GM23248 (cell line): ENCODE measurements at places on chromosomes 4 and X. TPM values are rescaled to one million over a fixed set of nuclear protein-coding genes. Genes with fewer than 3 reads are reported as not detected.
A peak's percentile ranks its signal among the peaks of the same experiment; 100 is the strongest.

Gene LUZP4
- total RNA-seq, result not detected in 2 replicates

Gene ZNF157
- total RNA-seq, result not detected in 2 replicates

Gene STPG2
- 0.32 TPM in 1 of 2 replicates, not detected in the other for total RNA-seq

Gene VSIG1
- not detected in 2 replicates for total RNA-seq

Gene POU4F2
- total RNA-seq, result not detected in 2 replicates

Gene PITX2
- total RNA-seq, result 4.3 and 5.8 TPM in 2 replicates

Gene DGKK
- not detected in 2 replicates for total RNA-seq

GRCh38 chrX:39164212-39164611, 363.0 kb downstream of the MID1IP1 start:
- DNase-seq, result no peak

GRCh38 chr4:156832886-156833285, 138.7 kb downstream of the PDGFC start:
- DNase-seq, result peak; percentile 9

DNA sequence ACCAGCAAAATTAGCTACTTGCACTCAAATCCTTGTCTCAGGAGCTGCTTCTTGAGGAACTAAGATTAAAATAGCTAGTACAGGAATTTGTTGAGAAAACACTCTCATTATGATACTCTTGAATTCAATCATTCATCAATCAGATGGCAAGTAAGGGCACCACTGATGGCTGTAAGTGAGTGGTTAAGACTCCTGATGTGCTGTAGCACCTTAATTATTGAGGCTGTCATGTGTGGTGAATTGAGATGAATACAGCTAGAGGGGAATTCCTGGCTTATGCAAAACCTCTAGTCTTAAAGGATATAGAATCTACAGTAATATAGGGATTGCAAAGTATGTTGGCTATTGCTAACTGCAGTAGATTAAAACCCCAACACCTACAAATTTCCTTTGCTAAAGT, 509.1 kb downstream of the IQCM start:
- DNase-seq, result no peak

DNA sequence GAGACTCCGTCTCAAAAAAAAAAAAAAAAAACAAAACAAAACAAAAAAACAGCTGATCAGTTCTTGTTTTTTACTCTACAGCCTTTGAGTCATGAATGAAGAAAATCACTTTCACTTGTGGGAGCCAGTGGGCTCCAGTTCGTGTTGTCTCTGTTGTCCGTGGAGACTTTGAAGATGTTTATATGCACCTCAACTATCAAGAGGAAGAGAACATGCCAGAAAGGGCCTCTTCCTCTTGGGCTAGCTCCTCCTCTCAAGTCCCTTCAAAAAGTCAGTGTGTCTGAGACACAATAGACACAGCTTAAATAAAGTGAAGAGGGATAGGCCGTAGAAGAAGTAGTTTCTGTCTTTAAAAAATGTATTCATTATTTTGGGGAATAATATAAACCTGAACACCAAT, 182.7 kb downstream of the KDR start:
- no peak for DNase-seq

GRCh38 chr4:139863531-139863930, 197.9 kb downstream of the MGST2 start:
- no peak for DNase-seq

GRCh38 chr4:6811165-6811564, 28.6 kb downstream of the KIAA0232 start:
- DNase-seq, result no peak

DNA sequence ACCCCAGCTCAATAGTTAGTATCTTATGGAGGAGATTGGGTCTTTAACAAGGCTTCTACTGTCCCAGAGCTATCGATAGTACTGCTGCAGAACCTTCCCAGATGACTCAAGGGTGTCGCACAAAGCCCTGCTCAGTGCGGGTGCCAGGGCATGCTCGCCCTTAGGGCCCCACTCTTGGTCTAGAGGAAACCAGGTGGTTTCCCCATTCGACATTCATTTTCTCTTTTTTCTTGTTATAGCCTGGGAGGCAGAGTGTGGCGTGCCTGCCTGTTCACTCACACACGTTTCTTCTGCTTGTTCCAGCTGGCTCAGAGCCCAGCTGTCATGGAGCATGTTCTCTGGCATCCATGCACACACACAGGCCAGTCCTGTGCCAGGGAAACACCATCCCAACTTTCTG, 144.5 kb downstream of the SMIM20 start:
- DNase-seq, result no peak

DNA sequence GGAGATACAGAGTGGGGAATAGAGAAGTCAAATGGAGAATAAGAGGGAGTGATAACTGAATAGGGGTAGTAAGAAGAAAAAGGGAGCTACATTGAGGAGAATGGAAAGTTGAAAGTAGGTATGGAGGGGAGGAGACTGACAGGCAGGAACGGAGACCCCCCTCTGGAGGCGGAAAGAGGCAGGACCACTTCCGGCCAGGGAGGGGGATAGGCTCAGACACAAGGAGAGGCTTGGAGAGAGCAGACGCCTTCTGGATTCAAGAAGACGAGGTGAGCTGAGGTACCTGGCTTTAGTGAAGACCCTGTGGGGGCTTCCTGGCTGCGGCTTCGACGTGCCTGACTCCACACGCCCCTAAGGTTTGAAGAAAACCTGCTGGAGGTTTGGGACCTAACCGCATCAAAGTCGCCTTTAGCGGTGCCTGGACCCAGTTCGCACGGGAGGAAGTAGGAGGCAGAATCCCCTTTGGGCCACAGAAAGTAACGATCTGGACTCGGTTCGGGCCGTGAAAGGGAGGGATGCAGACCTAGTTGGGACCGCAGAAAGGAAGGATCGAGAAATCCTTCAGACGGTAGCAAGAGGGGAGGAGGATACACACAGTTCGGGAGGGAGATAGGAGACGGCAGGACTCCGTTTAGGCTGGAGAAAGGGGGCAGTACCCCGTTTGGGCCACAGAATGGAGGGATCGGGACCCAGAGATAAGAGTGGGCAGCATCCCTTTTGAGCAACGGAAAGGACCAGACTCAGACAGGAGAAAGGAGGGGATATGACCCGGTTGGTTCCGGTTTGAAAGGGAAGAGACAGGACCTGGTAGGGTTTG, at the start of gene TRO:
TSS of gene TRO (plus strand) at position 215 of the 817 bp plus-strand sequence. CDS start 1,423 bp downstream, outside the sequence.
- peak; percentile 26 for DNase-seq

- DNase-seq, result no peak
These were observed 410.1 kb downstream of the HNRNPD start for GRCh38 chr4:81963763-81964020.

DNA sequence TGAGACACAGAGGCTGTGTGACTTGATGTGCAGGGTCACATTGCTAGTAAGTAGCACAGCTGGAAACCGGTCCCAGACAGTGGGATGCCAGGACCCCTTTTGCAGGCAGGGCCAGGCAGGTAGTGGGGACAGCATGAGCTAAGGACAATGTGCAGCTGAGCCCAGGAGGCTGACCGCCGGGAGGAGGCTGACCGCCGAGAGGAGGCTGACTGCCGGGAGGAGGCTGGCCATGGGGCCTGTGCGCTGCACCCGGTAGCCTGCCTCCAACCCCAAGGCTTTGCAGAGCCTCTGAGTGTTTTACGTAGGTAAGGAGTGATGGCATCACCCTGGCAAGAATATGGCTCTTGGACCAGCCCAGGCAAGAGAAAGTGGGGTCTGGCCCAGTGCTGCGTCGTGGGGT, 58.9 kb downstream of the TBC1D14 start:
- no peak for DNase-seq

- peak; percentile 25 for DNase-seq
These were observed 160.2 kb upstream of the CPEB2 start for GRCh38 chr4:14841801-14842768.

DNA sequence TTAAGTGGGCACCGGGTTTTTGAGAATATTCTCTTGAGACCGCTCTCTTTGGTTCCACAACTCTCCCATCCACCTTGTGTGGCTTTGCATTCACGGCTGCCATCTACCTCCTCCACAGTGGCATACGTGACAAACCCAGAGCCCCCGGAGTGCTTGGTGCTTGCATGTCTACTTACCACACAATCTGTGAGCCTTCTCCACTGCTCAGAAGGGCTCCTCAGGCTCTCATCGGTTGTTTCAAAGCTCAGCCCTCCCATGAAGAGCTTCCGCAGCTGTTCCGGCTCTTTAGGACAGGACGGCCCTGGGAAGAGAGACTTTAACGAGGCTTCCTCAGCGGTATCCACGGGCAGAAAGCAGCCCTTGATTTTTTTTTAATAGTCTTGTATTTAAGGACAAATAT, 167.6 kb upstream of the ANK2 start:
- peak; percentile 25 for DNase-seq

DNA sequence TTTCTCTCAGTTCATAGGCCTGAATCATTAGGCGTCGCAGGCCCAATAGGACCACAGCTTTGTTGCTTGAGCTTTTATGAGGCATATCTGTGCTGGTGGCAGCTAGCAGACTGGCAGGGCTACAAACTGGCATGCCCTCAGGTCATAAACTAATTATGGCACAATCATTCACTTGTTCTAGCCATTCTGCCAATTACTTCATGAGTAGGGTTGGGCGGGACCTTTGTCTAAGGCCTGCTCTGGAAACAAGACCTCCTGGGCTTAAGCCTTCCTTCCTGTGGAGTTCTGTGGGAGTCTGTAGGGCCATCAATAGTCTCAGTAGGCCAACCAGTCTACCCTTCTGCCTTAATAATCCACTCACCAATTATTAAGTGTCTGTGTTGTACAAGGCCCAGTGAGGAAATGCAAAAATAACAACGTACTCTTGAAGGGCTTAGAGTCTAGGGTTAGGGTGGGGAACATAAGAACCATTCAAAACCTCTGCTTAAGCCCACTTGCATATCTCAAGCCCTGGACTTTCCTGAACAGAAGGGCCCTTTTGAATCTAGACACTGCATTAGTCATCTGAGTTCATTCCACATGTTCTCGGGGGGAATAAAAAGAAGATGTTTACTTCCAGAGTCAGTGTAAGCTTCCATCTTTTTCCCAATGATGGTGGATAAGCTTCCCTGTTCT, 44.5 kb downstream of the SHROOM4 start:
- no peak for DNase-seq

GRCh38 chr4:76074468-76074867, at the start of gene ART3:
TSS of gene ART3 (plus strand) at chr4:76074709. CDS start at chr4:76075890, 1,181 bp downstream.
- DNase-seq, result no peak

GRCh38 chr4:88969271-88969670, 87.7 kb downstream of the FAM13A start:
- no peak for DNase-seq

GRCh38 chr4:184933311-184933710, 85.0 kb upstream of the HELT start:
- no peak for DNase-seq

GRCh38 chr4:14059006-14059405, 431.5 kb upstream of the BOD1L1 start:
- DNase-seq, result peak; percentile 25

GRCh38 chr4:159229164-159229563, 126.3 kb downstream of the RAPGEF2 start:
- DNase-seq, result peak; percentile 54

DNA sequence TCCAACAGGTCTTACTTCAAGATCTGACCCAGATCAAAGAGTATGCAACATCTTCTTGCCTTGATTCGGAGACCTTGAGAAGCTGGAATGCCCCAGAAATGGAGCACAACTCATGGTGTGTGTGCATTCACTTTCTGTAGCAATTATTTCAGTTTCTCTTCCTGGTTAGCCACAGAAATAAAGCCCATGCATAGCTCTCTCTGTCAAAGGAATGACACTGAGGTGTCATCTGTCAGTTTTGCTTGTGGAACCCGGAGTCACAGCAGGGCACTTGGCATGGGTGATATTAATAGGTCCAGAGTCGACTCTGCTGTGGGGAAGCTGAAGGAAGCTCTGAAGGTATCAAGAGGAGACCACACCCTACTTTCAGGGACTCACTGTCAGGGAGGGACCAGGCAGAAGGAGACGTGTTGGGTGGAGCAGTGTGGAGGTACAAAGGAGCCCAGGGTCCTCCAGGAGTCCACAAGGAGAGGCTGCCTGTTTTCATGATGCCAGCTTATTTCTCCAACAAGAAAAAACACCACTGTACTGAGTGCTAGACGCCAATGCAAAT, 10.7 kb downstream of the CLNK start:
- DNase-seq, result no peak

GRCh38 chrX:9873952-9874351, 87.7 kb downstream of the SHROOM2 start:
- peak; percentile 53 for DNase-seq
